ENCODE measurements at places on chromosomes 3 and 15.

- DNase-seq, result no peak
Observed at GRCh38 chr15:45291822-45292582, 40.0 kb downstream of the SLC28A2 start.

DNA sequence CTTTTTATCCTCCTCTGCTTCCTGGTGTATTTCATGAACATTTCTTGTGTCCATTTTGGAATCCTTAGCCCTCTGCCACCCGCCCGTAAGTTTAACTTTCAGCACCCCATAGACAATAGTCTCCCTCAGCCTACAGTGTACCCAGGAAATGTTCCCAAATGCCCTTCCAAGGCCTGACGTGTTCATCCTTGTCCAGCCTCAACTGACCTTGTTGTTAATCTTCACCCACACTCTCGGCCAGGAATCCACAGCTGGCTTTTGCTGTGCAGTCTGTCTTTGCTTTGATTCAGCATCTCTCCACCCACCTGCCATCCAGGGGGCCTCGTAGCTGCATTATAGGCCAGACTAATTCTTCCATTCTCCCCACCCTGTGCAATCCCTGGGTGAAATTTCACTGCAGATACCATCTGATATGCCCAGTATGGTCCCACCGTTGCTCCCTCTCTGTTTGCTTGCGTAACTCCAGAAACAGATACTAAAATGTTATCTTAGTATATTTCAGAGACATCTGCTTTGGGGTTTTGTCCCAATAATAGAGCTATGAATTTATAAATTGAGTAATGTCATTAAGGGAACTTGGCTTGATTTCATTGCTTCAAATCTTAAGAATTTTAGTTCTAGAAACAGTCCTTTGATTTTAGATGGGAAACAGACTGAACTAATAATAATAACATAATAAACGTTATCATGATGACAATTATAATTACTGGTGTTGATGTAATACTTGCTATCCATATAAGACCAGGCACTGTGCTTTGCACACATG, 16.6 kb downstream of the GUCA1C start:
- no peak for DNase-seq

DNA sequence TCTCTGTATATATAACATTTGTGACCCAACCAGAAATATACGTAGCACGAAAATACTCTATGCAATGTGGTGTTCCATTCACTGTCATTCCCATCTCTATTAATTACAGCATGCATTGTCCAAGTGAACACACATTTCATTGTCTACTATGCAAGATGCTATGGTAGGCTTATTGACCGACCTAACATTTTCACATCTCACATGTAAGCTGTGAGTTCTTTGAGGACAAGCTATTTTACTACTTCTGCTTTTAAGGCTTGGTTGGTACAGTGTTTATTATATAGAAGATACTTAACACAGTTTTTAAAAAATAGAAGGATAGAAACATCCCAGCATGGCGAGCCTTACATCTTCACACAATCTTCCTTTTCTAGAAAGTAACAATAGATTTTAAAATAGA, 164.4 kb downstream of the KLHL25 start:
- DNase-seq, result no peak

DNA sequence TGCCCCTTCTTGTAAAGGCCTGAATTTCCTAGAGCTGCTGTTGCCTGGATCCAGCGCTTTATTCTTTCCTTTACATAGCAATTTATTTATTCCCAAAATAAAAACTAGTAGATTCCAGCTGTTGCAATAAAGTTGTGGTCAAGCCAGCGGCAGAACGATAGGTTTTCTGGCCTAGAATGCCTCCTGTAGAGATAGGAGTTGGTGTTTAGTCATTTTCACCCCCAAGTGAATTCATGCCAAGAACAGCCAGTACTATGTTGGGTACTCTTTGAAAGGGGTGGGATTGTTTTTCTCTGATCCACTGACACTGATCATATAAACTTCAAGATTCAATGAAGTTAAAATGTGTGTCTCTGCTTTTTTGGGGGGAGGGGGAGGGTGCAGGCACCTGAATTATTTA, 69.7 kb downstream of the KLHL25 start:
- no peak for DNase-seq

DNA sequence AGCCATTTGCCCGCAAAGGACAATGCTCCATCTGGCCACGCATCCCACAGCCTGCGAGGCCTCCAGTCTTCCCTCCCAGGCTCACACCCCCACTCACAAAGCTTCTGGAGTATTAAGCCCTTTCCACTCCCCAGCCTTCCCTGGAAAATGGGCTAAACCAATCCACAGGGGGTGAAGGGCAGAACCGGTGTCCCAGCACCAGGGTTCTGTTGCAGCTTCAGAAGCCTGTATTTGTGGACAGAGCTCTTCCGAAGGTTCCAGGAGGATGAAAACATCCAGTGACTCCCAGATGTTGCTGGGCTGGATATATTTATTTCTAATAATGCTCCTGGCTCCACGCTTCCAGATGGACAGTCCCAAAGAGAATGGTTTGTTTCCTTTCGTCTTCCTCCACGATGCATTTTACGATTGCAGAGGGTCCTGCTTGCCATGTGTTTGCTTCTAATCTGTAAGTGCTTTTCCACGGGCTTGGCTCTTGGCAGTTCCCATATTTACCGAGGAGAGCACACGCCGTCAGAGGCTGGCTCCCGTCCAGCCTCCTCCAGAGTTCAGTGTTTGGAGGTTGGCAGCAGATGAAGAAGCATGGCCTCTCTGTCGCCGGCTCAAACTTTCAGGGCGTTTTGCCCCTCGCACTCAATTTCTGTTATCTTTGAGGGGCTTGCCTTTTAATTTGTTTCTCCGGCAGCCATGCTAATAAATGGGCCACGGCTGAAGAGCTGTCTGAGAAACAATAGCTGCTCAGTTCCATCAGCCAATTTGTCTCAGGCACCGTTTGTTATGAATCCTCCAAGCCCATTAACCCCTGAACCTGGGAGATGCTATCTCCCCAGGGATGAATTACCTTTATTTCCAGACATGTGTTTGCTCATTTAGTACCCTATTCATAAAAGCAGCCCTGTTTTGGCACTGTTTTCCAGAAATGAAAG, 367.9 kb upstream of the PROK2 start:
- DNase-seq, result no peak

GRCh38 chr3:187343670-187344069, 24.5 kb upstream of the RTP4 start:
- no peak for DNase-seq

DNA sequence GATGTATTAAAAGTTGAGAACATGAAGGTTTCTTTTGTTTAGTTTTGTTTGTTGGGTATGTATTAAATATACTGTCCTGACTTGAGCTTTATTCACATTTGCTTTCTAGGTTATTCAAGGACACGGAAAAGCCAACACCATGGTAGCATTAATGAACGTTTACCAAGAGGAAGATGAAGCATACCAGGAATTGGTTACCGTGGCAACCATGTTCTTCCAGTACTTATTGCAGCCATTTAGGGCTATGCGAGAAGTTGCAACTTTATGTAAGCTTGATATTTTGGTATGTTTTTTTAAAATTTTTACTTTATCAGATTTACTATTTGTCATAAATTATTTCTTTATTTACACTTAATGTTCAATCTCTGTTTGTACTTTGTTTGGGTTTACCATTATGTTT, 3.6 kb downstream of the WHAMM start:
- no peak for DNase-seq

DNA sequence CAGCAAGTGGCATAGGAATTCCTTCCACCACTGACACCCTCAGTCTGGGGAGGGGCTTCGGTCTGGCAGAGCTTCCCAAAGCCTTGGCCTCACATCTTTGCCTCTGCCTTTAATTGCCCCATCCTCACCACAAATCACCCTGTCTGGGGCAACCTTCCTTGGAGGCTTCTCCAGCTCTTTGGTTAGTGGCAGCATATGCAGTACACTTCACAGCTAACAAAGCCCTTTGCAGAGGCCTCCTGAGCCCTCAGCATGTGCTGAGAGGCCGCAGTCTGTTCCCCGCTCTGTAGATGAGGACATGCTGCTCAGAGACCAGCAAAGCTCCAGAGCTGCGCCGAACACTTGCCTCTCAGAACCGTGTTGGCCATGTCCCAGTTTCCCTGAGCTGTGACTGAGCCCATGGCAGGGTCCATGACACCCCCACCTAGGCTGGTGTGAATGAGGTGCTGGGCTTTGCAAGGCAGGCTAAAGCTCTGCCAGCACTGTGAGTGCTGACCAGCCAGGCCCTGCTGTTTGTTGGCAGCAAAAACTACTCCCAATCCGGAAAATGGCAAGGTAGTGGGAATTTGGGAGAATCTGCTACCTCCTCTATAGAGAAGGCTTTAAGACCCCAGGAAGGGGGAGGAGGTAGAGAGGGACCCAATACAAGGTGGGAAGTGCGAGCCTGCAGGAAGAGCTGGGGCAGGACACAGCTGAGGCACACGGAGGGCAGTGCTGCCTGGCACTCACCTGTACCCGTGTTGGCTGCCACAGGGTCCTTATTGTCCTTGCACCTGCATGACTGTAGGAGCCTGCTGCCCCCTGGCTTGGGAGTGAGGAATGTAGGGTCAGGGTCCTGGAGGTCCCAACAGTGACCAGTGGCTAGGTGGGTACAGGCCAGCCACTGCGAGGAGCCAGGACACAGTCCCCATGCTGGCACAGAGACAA, 8.4 kb upstream of the KLF15 start:
- no peak for DNase-seq

GRCh38 chr15:73727330-73727976, 25.7 kb downstream of the INSYN1 start:
- DNase-seq, result no peak

DNA sequence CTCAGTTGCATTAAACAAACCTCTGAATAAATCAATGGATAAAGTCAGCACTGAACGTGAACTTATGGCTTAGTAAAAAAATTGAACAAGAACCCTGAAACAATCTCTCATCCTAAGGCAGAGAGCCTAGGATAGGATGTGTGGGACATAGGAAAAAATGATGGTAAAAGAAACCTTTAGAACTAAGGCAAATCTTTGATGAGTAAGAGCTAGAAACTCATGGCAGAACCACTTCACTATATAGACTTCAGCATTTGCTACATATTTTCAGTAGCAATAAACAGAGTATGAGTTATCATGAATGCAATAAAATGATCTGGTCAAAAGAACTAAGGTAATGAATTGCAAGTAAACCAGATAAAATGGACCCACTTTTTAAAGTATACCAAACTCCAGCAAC, 725.8 kb upstream of the DPPA4 start:
- no peak for DNase-seq
